SJCRH30 (cell line): ENCODE measurements at places on chromosomes 7 and 10. TPM values are rescaled to one million over a fixed set of nuclear protein-coding genes. Genes with fewer than 3 reads are reported as not detected.

The GNAT3 gene
- not detected in 2 replicates for total RNA-seq

The MTURN gene
- total RNA-seq, result 26.9 and 27.6 TPM in 2 replicates

DNA sequence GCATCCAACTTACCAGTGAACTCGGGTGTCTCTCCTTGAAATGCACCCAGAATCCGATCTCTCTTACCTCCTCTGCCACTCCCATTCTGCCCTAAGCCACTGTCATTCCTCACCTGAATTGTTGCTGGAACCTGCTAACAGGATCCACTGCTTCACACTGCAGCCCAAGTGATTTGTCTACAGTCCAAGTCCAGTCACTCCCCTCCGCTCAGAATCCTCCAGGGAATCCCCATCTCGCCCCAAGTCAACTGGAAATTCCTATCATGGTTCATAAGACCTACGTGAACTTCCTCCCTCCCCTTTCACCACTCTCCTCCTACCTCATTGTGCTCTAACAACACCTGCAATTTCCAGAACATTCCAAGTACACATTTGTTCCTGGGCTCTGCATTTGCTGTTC lies 91.3 kb downstream of the SCRN1 start:
- no peak for DNase-seq

The UPK3BL2 gene
- 2.8 and 3.7 TPM in 2 replicates for total RNA-seq

The LBX1 gene
- total RNA-seq, result 13.5 and 13.7 TPM in 2 replicates

The DGKB gene
- total RNA-seq, result 0.08 and 0.61 TPM in 2 replicates

DNA sequence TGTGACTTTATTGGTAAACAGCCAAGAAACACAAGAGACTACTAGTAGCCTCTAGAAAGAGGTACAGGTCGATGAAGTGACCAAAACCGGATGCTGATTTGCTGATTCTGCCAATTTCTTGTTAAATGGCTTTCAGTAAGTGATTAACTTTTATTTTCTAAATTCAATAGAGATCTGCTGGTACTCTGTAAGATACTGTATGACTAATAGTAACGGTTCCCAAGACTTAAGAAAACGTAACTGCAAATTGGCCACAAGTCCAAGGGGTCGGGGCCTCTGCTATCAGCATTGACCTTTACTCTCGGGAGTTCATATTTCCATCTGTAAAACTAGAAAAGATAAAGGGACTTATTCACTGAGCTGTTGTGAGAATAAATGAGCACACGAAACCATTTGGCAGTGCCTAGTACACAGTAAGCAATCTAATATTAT lies 1.4 kb downstream of the FAM3C start:
- no peak for DNase-seq

DNA sequence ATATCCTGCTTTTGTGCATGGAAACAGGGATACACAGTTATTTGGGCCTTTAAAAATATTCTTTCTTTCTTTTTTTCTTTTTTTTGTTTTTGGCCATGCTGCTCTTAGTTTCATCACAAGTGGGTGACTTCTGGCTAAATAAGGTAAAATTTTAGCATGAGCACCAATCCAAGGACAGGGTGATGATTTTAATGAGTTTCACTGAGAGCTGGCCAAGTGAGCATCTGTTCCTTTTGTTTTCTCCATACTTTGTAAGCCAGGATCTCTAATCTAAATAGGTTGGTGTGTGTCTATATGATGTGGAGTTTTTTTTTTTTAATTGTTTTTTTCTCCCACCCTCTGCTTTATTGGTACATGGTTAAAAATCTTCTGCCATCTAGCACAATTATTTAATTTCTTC lies 106.8 kb downstream of the POLL start:
- DNase-seq, result no peak

- no peak for DNase-seq
Measured at GRCh38 chr7:76296743-76297740, 5.4 kb upstream of the HSPB1 start.

DNA sequence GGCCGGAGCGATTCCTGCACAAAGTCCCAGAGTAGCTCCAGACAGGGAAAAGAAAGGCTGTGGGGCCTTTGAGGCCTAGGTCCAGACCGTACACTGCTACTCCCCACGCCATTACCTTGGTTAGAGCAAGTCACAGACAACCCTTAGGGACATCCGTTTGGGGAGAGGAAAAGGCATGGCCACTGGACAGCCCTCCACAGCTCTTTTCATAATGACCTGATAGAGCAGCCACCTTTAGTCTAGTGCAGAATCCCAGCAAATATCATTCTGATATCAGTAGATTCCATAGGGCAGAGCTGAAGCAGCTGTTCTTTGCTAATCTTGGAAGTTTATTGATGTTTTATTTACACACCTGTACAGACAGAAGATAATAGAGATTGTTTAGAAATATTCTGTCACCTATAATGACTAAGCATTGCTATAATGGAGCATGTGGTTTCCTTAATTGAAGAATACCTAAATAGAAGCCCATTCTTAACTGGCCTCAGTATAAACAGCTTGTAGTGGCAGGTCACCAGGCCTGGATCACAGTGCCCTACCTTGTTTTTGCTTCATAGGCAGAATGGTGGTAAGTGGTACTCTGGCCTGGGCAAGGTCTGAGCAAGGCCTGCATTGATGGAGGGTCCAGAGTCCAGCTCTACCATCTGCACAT lies 27.9 kb downstream of the OGDH start:
- DNase-seq, result no peak

DNA sequence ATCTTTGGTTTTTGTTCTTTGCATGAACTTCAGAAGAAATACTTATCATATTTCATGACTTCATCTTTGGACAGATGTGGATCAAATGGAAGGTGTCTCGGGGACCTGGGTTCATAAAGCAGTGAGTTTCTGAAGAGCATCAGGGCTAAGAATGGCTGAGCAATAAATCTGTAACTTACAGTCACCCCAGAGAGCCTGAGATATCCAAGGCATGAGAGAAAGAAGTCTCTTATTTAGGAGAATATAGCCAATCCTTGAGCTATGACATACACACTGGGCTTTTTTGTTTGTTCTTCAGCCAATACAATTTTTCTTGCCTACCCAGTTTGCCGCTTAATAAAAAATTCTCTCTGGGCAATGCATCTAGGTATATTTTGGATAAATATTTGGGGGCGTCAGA lies 252.6 kb upstream of the INHBA start:
- no peak for DNase-seq

DNA sequence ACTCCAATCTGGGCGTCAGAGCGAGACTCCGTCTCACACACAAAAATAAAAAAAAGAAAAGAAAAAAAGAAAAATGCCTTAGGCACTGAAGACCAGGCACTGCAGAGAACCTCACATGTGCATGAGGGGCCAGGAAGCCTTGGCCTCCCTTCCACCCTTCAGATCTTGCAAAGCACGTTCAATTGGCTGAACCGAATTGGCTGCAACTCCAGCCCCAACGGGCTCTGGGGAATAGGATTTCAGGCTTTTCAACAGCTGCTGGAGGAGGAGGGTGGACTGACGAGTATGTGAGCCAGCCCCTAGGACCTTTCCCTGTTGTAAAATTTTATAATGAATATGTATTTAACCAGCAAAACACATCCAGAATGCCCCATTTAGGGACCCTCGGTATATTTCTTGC lies 16.7 kb downstream of the TMEM120A start:
- peak; percentile 98 for DNase-seq

The H2BK1 gene
- total RNA-seq, result not detected in 2 replicates

The OR2A7 gene
- total RNA-seq, result not detected in 2 replicates

DNA sequence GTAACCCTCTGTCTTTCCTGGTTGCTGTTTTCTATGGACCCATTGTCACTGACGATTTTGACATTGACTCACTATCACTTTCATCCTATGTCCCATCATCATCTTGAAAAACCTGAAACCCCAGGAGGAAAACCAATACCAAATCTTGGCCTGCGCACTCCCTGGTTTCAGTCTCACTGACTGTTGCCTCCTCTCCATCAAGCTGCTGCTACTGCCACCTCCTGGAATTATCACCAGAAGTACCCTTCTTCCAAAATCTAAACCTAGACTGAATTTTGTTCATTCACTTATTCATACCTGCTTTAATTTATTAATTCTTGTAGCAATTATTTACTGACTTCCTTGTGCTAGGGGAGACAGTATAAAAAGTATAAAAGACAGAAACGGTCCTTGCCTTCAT lies 44.5 kb upstream of the ACBD5 start:
- peak; percentile 13 for DNase-seq

DNA sequence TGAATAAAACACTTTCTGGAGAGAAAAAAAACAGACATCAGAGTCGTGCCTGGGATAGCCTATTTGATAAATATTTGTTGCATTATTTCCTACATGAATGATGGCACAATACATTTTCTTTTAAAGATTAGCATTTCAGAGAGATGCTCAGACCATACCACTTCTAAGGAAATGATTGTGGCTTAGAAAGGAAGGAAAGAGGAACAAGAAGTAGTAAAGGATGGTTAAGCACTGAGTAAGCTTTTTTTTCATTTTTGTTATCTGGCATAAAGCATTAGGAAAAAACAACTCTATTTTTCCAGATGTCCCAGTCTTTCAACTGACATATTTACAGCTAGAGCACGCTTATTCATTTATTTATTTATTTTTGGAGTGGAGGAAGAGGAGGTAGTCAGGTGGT lies 258.8 kb upstream of the TEX47 start:
- no peak for DNase-seq

The PIK3CG gene
- not detected in 2 replicates for total RNA-seq

GRCh38 chr10:62814756-62815380 lies 1.3 kb downstream of the EGR2 start:
- peak; percentile 42 for DNase-seq

The NOLC1 gene
- 225 and 242 TPM in 2 replicates for total RNA-seq

GRCh38 chr7:89023206-89023605 lies 227.7 kb upstream of the TEX47 start:
- no peak for DNase-seq

DNA sequence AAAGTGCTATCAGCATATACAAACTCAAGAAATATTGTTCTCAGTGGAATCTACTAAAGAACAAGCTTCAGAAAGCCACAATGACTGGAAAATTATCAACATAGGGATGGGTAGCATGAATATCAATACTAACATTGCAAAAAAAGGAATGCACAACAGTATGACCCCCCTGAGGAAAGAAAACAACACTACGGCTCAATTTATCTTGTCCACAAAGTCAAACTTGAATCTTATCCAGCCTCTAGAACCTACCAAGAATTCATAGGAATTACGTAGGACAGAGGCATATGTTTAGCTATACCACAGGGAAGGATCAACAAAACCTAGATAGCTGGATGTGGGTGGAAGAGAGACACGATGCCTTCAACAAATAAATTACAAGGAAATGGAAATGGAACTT lies 54.6 kb downstream of the AGMO start:
- no peak for DNase-seq

The ALOX5 gene
- not detected in 2 replicates for total RNA-seq

DNA sequence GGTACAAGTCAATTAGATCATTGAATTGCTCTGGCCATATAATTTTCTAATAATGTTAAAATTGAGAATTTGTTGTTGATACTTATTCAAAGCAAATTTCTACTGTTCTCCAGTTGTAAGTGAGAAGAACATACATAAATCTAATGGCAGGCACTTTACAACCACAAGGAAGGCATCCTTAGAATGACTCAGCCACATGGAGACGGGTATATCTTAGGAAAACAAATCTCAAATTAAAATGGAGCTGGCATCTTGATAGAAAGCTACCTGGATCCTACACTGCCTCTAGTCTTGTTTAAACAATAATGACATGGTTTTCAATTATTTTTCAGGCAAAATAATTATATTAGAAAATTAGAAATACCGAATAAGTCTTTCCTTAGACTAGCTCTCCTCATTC lies 1183.7 kb upstream of the SORCS1 start:
- no peak for DNase-seq

GRCh38 chr7:67553378-67553777 lies 556.7 kb downstream of the TYW1 start:
- DNase-seq, result no peak

- DNase-seq, result no peak
Measured at GRCh38 chr10:71222601-71223346, 10.4 kb downstream of the UNC5B start.

The DNAH11 gene
- total RNA-seq, result 1.0 and 1.1 TPM in 2 replicates

The DLX6 gene
- 3.1 and 3.4 TPM in 2 replicates for total RNA-seq

DNA sequence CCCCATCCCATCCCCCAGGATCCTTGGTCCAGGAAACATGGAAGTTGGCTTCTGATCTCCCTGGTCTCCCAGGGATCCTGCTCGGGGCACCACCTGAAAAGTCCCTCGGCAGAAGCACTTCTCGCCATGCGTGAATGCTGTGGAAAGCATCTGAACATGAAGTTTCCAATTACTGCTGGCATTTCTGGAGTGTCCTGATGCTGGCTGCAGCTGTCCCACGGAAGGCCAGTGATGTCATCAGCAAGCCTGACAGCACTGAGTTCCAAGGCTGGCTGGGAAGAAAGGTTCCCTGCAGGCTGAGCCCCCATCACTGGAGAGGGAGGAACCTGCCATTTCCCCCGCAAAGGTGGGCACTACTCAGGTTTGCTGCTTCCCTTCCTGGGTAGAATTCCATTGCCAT lies 71.4 kb downstream of the KCNMA1 start:
- peak; percentile 76 for DNase-seq

The HNRNPH3 gene
- total RNA-seq, result 98.8 and 114 TPM in 2 replicates

GRCh38 chr7:76129366-76129765 lies 72.3 kb upstream of the SRRM3 start:
- no peak for DNase-seq

DNA sequence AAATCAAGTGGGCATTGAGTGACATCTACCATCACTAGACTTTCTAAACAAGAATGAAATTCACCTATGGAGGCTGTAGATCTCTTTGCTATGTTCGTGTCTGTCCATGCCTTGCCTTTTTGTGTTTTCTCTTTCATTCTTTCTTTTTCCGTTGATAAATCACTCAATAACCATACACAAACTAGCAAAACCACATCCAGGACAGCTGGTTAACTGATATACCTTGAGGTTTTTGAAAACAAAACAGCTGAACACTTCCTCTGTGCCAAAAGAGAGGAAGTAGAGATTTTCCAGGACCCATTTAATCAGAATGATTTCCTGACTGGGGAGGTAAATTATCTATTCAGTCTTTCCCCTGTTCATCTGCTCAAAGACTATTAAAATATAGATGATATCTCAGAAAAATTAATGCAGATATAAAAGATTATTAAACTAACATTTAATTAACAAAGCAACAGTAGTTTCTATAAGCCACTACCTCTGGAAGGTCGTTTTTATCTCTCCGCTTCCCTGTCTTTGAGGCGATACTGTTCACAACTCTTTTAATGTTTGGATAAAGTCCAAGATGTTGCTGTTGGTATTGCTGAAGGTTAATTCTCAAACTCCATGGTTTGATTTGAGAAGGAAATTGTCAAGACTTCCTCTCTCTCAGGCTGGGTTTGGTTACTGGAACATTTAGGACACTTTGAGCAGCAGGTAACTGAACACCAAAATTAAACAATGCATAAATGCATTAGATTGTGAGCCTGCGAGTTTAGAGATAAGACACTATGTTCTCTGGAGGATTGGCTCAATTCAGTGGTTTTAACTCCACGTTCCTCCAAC lies 24.4 kb upstream of the C10orf67 start:
- peak; percentile 89 for DNase-seq

The BAZ1B gene
- 128 and 139 TPM in 2 replicates for total RNA-seq

The MARVELD1 gene
- total RNA-seq, result 29.8 and 30.4 TPM in 2 replicates

DNA sequence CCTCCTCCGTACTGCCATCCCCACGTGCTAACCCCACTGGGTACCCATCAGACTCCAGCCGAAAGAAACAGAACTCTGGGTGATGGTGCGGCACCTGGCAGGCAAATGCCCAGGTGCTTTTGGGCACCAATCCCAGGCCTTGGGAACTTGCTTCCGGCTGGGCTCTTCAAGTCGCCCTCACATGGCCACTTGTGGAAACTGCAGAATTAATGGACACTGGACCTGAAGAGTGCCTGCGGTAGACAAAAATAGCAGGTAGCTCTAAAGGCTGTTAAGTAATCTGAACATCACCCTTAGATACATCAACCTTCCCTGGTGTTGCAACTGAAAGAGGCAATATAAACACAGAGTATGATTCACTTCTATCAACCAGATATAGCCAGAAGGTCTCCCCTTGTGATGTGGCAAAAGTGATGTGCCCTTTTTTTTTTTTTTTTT lies 644.4 kb downstream of the GRM8 start:
- DNase-seq, result peak; percentile 24
